Upper lobe of right lung (tissue), 1 donor: ENCODE measurements at places on chromosomes 11 and 22. TPM values are rescaled to one million over a fixed set of nuclear protein-coding genes. Genes with fewer than 3 reads are reported as not detected.
A peak's percentile ranks its signal among the peaks of the same experiment; 100 is the strongest.

Gene RAB39A
- 2.0 TPM for total RNA-seq

DNA sequence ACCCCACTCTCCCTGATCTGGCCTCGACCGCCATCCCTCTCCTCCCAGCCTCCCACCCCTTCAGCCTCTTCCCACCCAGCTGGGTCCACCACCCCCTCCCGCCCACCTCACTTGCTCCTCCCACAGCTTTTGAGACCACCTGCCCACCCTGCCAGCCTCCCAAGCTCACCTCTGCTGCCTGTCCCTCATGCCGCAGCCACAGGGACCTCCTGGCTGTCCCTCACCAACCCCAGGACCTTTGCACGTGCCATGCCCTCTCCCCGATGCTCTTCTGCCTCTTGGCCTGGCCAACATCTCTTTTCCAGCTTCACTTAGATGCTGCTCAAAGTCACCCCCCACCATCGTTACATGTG lies 6.5 kb downstream of the PNPLA5 start:
- H3K4me1 ChIP-seq: no peaks in the 10 kb centered on the region
- no peak for DNase-seq
- H3K27ac ChIP-seq: no peak overlapping the region

- H3K27ac ChIP-seq: no peak overlapping the region
- H3K4me3 ChIP-seq: no peak overlapping the region
- no peak for DNase-seq
- H3K4me1 ChIP-seq: no peaks in the 10 kb centered on the region
- H3K36me3 ChIP-seq: no peaks in the 10 kb centered on the region
Measured at GRCh38 chr22:17580441-17581031, 17.2 kb downstream of the SLC25A18 start.

- DNase-seq: no peak
- no peaks in the 10 kb centered on the region for H3K36me3 ChIP-seq
- no peaks in the 10 kb centered on the region for H3K4me1 ChIP-seq
- no peak overlapping the region for H3K27ac ChIP-seq
- no peak overlapping the region for H3K4me3 ChIP-seq
- no peaks in the 10 kb centered on the region for H3K27me3 ChIP-seq
Measured at GRCh38 chr11:101482556-101483124, 101.2 kb downstream of the TRPC6 start.

- DNase-seq: no peak
- H3K36me3 ChIP-seq: no peaks in the 10 kb centered on the region
- H3K27ac ChIP-seq: no peak overlapping the region
Measured at GRCh38 chr11:10042699-10043098, 251.3 kb downstream of the SBF2 start.

GRCh38 chr22:23014250-23014649 lies 56.1 kb upstream of the GNAZ start:
- H3K27ac ChIP-seq: no peak overlapping the region
- H3K4me3 ChIP-seq: no peak overlapping the region
- no peaks in the 10 kb centered on the region for H3K4me1 ChIP-seq
- no peak for DNase-seq

GRCh38 chr22:41447435-41448188 lies 1.0 kb upstream of the TOB2 start:
- peak; percentile 87 for DNase-seq
- no peaks in the 10 kb centered on the region for H3K36me3 ChIP-seq
- H3K4me1 ChIP-seq: peaks cover 7% of the 10 kb centered on the region
- H3K27me3 ChIP-seq: no peaks in the 10 kb centered on the region
- peak overlapping the region; percentile 93 for H3K4me3 ChIP-seq

GRCh38 chr11:72379384-72380131 lies 54.8 kb downstream of the CLPB start:
- H3K27ac ChIP-seq: no peak overlapping the region
- H3K4me3 ChIP-seq: no peak overlapping the region
- no peaks in the 10 kb centered on the region for H3K27me3 ChIP-seq
- no peaks in the 10 kb centered on the region for H3K36me3 ChIP-seq

Gene USP2
- 3.0 TPM for total RNA-seq

Gene FADS1
- total RNA-seq: 68.0 TPM

Gene OAF
- 19.8 TPM for total RNA-seq
